ENCODE measurements at places on chromosomes 3 and 15. TPM values are rescaled to one million over a fixed set of nuclear protein-coding genes. Genes with fewer than 3 reads are reported as not detected.

Gene SLC22A14
- 0.26 TPM for total RNA-seq

DNA sequence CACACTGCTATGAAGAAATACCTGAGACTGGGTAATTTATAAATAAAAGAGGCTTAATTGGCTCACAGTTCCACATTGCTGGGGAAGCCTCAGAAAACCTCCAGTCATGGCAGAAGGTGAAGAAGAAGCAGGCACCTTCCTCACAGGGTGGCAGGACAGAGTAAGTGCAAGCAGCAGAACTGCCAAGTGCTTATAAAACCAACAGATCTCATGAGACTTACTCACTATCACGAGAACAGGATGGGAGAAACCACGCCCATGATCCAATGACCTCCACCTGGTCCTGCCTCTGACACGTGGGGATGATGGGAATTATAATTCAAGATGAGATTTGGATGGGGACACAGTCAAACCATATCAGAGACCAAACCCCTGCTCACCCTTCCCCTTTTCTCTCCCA lies 75.0 kb downstream of the TRIM69 start:
- H3K36me3 ChIP-seq = no peaks in the 10 kb centered on the region
- no peak overlapping the region for H3K27ac ChIP-seq
- H3K4me3 ChIP-seq = no peak overlapping the region
- no peaks in the 10 kb centered on the region for H3K27me3 ChIP-seq
- H3K4me1 ChIP-seq = no peaks in the 10 kb centered on the region

- no peak overlapping the region for H3K27ac ChIP-seq
- no peaks in the 10 kb centered on the region for H3K27me3 ChIP-seq
- H3K4me1 ChIP-seq = peaks cover 35% of the 10 kb centered on the region
- H3K36me3 ChIP-seq = no peaks in the 10 kb centered on the region
- no peak for DNase-seq
These were observed 27.2 kb downstream of the AKAP13 start for GRCh38 chr15:85407421-85408269.

DNA sequence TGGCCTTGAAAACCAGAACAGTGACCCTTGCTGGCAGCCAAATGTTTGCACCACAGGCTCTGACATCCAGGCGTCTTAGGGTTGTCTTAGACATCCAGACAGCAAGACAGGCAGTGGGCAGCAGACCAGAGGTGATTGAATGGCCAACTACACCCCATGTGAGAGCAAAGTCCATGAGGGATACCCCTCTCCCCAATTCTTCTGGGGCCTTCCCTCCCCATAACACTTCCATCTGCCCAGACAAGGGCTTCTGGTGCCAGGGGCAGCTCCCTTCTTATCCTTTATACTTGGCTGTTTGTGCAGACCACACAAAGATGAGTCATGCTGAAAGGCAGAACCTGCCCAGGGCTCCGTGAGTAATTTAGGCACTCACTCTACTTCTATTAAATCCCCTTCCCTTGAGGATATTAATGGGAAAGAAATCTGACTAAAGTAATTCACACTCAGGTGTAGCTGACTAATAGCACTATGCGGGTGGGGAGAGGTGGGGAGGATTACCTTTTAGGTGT lies 257.9 kb downstream of the UACA start:
- H3K4me1 ChIP-seq = peaks cover 33% of the 10 kb centered on the region
- no peaks in the 10 kb centered on the region for H3K27me3 ChIP-seq
- no peak overlapping the region for H3K27ac ChIP-seq
- no peak overlapping the region for H3K4me3 ChIP-seq
- peak; percentile 60 for DNase-seq

Gene ATP8B4
- total RNA-seq = 0.30 TPM

GRCh38 chr3:177284383-177284881 lies 87.2 kb upstream of the TBL1XR1 start:
- peak; percentile 95 for DNase-seq
- H3K27ac ChIP-seq = peak overlapping the region; percentile 57
- H3K27me3 ChIP-seq = no peaks in the 10 kb centered on the region
- H3K36me3 ChIP-seq = no peaks in the 10 kb centered on the region
- peaks cover 36% of the 10 kb centered on the region for H3K4me1 ChIP-seq
- no peak overlapping the region for H3K4me3 ChIP-seq

DNA sequence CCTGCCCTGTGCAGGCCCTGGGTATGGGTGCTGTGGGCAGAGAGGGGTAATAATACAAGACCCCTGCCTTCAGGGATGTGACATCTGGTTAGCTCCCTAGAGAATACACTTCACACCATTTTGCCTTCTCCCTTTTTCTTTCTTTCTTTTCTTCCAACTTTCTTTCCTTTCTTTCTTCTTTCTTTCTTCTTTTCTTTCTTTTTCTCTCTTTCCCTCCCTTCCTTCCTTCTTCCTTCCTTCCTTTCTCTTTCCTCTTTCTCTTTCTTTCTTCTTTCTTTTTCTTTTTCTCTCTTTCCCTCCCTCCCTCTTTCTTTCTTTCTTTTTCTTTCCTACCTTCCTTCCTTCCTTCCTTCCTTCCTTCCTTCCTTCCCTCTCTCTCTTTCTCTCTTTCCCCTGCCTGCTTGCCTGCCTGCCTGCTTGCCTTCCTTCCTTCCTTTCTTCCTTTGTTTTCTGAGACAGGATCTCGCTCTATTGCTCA lies 68.4 kb upstream of the ABHD17C start:
- H3K27ac ChIP-seq = no peak overlapping the region
- no peaks in the 10 kb centered on the region for H3K27me3 ChIP-seq
- H3K36me3 ChIP-seq = no peaks in the 10 kb centered on the region
- no peak for DNase-seq
- H3K4me3 ChIP-seq = no peak overlapping the region

GRCh38 chr3:194103983-194104751 lies 31.8 kb upstream of the HES1 start:
- H3K36me3 ChIP-seq = no peaks in the 10 kb centered on the region
- H3K4me1 ChIP-seq = peaks cover 22% of the 10 kb centered on the region
- H3K4me3 ChIP-seq = no peak overlapping the region
- H3K27me3 ChIP-seq = no peaks in the 10 kb centered on the region

Gene TUSC7
- not detected for total RNA-seq

Gene CPNE9
- total RNA-seq = not detected

Gene STARD9
- total RNA-seq = 12.0 TPM

Gene YEATS2
- 39.9 TPM for total RNA-seq

DNA sequence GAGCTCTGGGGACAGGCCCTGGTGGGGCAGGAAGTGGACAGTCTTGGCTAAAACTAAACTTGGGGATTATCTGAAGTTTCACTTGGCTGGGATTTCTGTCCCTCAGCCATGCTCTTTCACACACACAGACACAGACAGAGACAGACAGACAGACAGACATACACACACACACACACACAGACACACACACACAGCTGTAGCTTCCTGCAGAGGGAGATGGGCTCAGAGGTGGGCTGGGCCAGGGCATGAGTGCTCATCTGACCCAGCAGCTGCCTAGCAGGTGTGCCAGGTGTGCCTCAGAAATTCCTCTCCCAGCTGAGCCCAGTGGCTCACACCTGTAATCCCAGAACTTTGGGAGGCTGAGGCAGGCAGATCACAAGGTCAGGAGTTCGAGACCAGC lies 3.3 kb downstream of the RHOV start:
- H3K36me3 ChIP-seq = no peaks in the 10 kb centered on the region
- peaks cover 4% of the 10 kb centered on the region for H3K4me1 ChIP-seq
- no peak overlapping the region for H3K4me3 ChIP-seq
- H3K27me3 ChIP-seq = no peaks in the 10 kb centered on the region

Measured in A673 (cell line).